ENCODE measurements at places on chromosomes 5 and 9.

GRCh38 chr9:84823421-84824271, 154.1 kb downstream of the NTRK2 start:
- no peak for DNase-seq

GRCh38 chr9:101119206-101119819, 90.8 kb downstream of the PLPPR1 start:
- DNase-seq, result no peak

- no peak for DNase-seq
Observed at GRCh38 chr9:35960039-35960655, 2.2 kb upstream of the OR2S2 start.

- DNase-seq, result no peak
Observed at GRCh38 chr5:154049636-154050035, 10.9 kb downstream of the MFAP3 start.

DNA sequence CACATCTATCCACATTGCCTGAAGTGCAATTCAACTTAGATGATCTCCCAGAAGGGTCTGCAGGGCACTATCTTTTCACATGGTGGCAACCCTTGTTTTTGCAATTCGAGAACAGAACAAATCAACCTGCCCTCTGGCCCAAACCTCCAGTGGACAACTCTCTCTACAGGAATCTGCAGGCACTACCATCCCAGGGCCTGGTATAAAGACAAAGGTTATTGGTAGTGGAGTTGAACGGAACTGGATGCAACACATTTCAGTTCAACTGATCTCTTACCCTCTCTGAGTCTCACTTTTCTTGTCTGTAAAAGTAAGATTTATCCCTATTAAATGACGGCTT, 153.2 kb upstream of the EGFLAM start:
- no peak for DNase-seq

DNA sequence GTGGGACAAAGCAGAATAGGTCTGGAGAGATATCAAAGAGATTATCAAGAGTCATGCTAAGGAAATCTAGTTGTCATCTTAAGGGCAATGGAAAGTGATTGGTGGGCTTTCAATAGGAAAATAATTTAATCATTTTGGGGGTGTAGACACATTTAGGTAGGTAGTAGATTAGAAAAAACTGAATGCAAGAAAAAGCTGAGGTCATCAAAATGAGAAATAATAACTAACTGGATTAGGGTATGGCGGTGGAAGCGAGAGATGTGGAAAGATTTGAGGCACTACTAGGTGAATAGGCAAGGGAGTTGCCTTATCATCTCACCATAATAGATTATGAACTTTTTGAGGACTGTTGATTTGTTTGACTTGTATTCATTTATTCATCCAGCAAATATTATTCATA, 393.2 kb upstream of the ZNF608 start:
- DNase-seq, result no peak

GRCh38 chr9:104826911-104827310, 63.0 kb downstream of the NIPSNAP3B start:
- DNase-seq, result no peak

DNA sequence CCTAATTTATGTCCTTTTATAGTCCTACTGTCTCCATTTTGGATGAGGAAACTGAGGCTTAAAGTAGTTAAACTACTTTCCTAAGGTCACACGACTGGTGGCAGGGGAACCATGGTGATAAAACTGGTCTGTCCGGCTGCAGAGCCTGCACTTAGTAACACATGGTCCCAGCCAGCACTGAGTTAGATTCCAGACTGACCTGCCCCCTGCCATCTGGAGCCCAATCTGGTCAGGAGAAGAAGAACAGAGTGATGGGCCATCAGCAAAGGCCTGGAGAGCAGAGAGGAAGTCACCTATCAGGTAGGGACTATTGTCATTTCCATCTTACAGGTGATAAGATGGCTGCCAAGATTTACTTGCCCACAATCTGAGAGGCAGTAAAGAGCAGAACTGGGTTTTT, 86.6 kb upstream of the SLC25A48 start:
- no peak for DNase-seq

DNA sequence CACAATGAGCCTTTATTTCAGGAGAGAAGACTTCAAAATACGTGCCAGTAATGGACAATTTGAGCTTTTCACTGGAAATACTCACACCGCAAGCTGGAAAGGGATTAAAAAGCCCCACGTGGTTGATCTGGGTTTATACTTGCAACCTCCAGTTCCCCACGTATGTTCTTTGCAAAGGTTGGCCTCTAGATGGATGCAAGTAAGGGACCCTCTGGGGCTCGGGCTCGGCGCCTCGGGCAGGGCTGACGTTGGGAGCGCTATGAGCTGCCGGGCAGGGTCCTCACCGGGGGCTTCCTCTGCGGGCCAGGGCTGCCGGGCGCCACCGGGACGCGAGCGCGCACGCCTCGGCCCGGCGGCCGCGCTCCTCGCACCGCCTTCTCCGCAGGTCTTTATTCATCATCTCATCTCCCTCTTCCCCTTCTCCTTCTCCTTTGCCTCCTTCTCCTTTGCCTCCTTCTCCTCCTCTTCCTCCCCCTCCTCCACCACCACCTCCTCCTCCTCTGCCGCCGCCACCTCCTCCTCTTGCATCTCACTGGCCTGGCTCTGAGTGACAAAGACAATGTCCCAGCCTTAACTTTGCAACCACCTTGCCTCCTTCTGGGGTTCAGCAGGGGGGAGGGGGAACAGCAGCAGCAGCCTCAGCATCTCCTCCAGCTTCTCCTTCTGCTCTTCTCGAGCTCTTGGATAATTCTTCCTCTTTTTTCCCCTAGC, 701 bp upstream of the ZNF462 start:
- DNase-seq, result no peak

DNA sequence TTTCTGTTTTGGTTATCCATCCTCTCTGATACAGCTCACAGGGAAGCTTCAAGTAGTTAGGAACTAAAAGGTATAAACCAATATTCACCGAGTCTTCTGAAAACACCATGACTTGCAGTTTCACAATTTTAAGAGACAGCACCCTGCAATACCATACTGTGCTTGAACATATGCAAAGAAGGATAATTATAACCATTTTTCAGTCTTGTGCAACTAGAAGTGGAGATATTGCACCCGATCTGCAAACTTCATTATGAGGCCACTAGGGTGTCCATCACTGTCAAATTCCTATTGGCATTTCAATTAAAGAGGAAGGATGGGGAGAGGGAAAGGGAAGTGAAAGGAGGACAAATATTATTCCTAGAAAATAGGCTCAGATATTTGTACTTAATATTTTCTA, 32.4 kb upstream of the CEP120 start:
- no peak for DNase-seq

DNA sequence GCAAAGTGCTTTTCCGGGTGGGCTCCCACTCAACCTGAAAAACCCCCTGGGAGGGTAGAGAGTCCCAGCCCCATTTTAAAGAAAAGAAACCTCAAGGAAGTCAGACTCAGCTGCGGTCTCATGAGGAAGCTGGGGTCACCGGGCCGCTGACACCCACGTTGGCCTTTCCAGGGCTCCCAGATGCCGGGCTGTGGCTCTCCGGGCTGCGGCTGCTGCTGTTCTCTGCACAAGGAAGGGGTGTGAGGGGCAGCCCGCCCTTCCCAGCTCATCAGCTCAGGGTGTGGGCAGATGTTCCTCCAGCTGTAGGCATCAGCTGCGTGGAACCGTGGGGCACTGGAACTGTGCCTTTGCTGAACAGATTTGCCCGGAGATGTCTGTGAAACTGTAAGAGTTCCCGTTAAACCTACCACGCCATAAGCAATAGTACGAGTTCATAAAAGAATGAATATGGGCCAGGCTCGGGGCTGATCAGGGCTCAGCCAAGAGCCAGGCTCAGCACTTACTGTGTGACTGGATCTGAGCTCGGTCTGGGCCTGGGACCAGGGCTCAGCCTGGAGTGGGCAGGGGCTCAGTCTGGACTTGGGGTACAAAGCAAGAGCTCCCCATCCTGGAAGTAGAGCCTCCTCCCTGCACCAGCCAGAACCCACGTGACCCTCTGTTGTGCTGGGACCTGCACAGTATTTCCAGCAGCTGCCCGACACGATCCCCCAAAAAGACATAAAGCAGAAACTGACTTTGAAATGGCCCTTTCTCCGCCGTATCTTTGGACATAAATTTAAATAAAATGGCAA, 130.2 kb upstream of the PPP1R26 start:
- no peak for DNase-seq

- DNase-seq, result no peak
Observed at GRCh38 chr9:94705162-94705702, 21.3 kb upstream of the AOPEP start.

GRCh38 chr5:96687812-96688453, 25.8 kb downstream of the CAST start:
- no peak for DNase-seq

DNA sequence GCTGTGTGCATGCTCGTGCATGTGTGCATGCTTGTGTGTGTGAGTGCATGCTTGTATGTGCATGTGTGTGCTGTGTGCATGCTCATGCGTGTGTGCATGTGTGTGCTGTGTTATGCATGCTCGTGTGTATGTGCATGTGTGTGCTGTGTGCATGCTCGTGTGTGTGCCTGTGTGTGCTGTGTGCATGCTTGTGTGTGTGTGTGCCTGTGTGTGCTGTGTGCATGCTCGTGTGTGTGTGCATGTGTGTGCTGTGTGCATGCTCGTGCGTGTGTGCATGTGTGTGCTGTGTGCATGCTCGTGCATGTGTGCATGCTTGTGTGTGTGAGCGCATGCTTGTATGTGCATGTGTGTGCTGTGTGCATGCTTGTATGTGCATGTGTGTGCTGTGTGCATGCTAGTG, 30.3 kb upstream of the SH3PXD2B start:
- no peak for DNase-seq

- DNase-seq, result no peak
Observed at GRCh38 chr5:168585119-168585856, 6.1 kb upstream of the PANK3 start.

DNA sequence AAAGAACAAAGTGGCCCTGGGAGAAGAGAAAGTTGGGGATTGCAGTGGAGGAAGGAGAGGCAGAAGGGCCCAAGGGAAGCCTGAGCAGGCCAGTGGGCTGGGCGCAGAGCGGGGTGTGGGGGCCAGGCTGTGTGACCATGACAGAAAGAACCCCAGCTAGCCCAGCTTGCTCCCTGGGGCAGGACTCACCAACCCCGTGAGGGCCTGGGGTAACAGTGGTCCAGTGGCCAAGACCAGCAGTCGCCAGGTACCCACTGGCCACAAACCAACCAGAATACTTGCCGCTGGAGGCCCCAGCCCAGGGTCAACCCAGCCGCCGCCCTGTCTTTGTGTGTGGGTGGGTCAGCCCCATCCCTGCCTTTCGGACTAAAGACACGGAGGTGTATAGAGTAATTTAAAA, 146.5 kb downstream of the CACNA1B start:
- DNase-seq, result no peak

DNA sequence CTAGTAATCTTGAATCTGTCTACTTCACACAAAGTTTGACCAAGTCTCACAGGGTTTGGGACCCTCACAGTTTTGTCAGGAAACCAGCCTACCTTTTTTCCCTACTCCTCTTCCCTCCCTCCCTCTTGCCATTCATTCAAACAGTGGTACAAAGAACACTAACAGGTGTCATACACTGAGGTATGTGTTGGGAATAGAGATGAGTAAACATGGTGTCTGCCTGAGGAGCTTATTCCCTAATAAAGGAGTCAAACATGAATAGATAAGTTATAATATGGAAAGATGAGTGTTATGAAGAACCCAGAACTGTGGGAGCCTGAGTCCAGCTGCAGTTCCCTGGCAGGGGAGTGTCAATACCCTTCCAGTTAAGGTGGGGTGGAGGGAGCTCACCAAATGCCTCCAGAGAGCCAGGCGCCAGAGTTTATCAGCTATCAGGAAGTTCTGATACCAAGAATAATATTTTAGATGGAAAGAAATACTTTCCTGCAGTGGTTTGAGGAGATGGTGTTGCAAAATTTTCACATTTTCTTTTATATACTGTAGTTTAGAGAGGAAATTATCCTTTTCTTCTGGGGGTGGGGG, 183.4 kb upstream of the NR3C1 start:
- DNase-seq, result no peak

DNA sequence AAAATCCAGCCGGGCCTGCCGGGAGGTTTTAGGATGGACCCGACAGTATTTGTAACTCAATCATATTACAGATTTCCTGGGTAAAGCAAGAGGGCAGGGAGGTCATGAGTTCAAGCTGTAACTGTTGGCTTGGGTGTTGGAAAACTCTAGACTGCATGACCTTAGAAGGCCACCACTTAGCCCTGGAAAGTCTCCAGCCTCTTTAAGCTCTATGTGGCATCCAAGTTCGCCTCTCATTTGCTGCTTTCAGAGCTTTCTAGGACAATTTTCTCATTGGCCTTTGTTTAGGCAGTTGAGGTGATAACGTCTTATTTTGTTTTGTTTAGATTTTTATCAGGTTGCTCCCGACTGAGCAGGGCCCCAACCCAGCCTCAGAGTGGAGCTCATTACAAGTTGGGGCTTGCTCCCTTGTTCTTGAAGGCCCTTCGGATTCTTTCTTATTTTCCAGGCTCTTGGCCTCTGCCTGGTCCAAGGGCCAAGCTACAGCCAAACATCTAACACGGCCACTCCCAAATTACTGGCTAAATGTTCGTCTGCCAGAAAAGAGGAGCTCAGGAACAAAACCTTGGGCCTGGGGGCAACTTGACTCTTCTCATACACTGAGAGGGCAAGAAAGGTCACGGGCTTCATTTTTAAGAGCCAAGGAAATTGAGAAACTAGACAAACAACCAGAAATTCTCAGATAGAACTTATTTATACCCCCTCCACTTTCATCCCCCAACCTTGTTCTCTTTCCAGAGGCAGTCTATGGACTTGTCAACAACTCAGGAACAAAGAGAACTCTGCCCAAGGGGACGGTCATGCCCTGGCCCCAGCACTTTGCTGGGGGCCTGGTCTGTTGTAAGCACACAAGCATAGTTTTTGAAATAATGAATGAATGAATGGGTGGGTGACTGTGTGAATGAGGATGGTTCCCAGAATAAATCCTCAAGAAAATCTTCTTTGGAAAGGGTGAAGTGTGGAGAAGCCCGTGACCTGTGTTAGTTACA, 526.9 kb downstream of the BNC2 start:
- DNase-seq, result no peak

GRCh38 chr5:113897748-113898147, 384.3 kb downstream of the YTHDC2 start:
- DNase-seq, result no peak

- DNase-seq, result no peak
Observed at GRCh38 chr5:125229556-125229955, 483.1 kb upstream of the ZNF608 start.

DNA sequence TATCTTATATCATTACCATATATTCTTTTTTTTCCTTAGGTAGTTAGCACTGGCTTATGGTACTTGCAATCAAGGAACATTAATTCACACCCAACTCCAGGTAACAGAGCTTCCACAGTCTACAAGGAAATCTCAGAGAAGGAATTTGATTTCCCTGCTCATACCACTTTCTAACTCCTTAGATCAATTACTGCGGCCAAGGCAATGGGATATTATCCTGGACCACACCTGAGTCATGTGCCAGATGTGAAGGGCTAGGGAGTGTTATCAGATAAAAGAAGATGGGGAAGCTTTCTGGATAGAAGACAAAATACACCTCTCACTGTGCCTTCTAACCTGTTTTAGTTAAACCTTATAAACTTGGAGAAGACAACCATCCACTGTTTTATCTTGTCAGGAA, 181.2 kb downstream of the CCDC192 start:
- DNase-seq, result no peak

GRCh38 chr5:566636-567309, 42.5 kb upstream of the SLC9A3 start:
- DNase-seq, result no peak

Measured in stimulated activated CD4-positive, alpha-beta T cell treated with anti-CD3 and anti-CD28 coated beads, TNF-alpha, amount 100 ng/mL, for 4 hours (primary cell).